CD4-positive, alpha-beta T cell treated with Interleukin-21 for 1 hour (primary cell): ENCODE measurements at places on chromosomes 2 and 18.

GRCh38 chr2:97868986-97869721, 126.6 kb downstream of the TMEM131 start:
- DNase-seq, result no peak

DNA sequence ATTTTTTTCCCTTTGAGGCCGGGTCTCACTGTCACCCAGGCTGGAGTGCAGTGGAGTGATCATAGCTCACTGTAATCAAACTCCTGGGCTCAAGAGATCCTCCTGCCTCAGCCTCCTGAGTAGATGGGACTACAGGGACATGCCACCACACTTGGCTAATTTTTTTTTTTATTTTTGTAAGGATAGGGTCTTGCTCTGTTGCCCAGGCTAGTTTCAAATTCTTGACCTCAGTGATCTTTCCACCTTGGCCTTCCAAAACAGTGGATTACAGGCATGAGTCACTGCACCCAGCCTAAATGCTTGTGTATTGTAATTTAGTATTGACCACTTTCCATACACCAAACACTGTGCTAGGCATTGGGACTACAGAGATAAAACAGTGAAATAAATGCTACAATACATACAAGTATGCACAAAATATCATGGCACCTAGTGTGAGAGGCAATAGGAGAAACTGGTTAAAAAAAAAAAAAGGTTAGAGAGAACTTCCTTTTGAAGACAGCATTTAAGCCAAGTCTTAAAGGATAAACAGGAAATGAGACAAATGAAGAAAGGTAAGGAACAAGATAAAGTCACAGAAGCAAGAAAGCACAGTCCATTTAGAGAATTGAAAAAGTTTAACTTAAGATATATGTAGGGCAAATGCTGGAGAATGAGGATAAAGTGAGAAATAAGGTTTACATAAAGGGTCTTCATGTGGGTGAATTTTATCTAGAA, 113.4 kb downstream of the GORASP2 start:
- DNase-seq, result no peak

- no peak for DNase-seq
Observed at GRCh38 chr2:194087089-194087958, 1569.7 kb upstream of the SLC39A10 start.

DNA sequence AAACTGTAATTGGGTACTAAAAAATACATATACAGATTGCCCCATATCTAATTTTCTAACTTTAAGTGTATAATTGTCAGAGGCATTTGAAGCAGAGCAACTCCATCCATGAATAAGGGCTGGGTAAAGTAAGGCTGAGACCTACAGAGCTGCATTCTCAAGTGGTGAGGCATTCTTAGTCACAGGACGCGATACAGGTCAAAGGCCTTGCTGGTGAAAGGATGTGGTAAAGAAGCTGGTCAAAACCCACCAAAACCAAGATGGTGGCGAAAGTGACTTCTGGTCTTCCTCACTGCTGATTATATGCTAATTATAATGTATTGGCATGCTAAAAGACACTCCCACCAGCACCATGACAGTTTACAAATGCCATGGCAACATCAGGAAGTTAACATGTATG, 50.0 kb downstream of the SLC8A1 start:
- no peak for DNase-seq

GRCh38 chr2:238820916-238821315, 27.0 kb upstream of the TWIST2 start:
- DNase-seq, result no peak

DNA sequence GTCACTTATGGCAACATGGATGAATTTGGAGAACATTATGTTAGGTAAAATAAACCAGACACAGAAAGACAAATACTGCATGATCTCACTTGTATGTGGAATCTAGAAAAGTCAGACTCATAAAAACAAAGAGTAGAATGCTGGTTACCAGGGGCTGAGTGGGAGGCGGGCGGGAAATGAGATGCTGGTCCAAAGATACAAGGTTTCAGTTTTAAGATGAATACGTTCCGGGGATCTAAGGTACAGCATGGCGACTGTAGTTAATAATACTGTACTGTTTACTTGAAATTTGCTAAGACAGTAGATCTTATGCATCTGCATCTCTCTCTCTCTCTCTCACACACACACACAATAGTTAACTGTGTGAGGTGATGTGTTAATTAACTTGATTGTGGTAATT, 14.2 kb downstream of the FAM110C start:
- no peak for DNase-seq

- DNase-seq, result no peak
Observed at GRCh38 chr18:70228536-70228935, 23.0 kb upstream of the RTTN start.

DNA sequence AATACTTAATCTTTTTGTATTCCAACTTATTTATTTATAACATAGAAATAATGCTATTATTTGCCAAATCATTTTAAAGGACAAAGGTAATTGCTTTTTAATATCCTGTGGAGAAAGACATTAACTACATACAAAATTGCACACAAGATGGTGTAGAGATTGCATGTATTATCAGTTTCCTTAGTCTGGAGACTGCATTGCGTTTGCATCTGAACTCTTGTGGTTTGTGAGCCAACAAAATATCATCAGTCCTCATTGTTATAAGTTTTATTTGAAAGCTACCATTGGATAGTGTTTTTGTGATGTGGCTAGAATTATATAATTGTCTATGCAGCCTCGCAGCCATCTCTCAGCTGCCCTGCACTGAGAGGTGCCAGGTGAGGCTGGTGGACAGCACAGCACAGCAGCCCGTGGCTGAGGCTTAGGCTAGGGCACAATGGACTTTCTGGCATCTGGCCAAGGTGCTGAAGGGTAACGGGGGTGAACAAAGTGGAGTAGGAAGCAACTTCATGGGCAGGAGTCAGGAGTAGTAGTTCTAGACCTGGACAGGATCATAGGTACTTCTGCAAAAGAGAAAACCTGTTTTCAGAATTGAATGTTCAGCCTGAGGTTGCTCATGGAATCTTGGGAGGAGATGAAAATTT, 15.1 kb downstream of the RASGRP3 start:
- no peak for DNase-seq

DNA sequence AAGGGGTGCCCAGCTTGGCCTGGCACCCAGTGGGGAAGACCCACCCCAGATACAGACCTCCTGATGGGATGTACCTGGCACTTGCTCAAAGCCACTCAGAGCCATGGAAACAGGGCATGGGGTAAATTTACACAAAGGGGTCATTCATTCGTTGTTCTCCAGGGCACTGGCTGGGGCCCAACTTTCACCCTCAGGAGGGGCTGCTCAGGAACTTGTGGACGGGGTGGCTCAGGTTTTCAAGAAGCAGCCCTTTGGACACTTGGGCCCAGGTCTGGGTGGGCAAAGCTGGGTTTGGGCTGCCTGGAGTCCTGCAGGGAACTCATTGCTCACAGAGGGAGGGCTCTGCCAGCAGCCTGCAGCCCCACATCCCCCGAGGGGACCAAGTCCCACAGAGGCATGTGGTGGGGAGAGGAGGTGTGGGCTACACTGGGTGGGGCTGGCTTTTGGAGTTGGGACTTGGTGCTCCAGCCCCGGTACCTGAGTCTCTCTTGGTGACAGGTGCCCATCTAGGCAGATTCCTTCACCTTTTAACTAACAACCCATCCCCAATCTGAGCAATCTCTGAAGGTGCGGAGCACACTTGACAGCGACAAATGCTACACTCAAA, 172.3 kb downstream of the CELF4 start:
- DNase-seq, result no peak

- DNase-seq, result no peak
Observed at GRCh38 chr2:218983263-218983933, 1.6 kb downstream of the FEV start.

- no peak for DNase-seq
Observed at GRCh38 chr2:174663550-174663949, 65.9 kb upstream of the WIPF1 start.

GRCh38 chr2:57878171-57878865, 168.3 kb upstream of the VRK2 start:
- no peak for DNase-seq

DNA sequence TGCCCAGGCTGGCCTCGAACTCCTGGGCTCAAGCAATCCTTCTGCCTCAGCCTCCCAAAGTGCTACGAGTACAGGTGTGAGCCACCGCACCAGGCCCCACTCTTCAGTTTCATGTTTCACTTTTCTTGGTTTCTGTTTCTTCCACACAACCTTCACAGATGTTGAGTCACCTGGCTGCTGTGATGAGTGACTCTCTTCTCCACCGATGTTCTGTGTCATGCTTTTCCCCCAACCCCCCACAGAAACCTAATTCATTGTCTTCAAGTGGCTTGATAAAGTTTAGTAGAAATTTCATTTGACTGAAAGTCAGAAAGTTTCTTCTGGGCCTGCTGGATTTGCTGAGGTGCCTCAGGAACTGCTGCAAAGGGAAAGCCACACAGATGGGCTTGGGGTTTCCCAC, 78.5 kb downstream of the SPHKAP start:
- no peak for DNase-seq

DNA sequence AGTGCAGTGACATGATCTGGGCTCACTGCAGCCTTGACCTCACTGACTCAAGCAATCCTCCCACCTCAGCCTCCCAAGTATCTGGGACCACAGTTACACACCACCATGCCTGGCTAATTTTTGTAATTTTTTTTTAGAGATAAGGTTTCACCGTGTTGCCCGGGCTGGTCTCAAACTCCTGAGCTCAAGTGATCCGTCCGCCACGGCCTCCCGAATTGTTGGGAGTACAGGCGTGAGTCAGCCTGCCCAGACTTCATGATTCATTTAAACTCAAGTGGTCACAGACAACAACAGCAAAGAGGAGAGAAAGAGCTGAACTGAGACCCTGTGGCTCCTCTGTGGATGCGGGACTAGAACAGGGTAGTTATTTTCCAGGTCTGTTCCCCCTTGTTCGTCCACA, 83.0 kb downstream of the TSHZ1 start:
- no peak for DNase-seq

- no peak for DNase-seq
Observed at GRCh38 chr2:12068796-12069538, 322.5 kb downstream of the LPIN1 start.

GRCh38 chr18:60082790-60083189, 183.0 kb downstream of the PMAIP1 start:
- DNase-seq, result no peak

DNA sequence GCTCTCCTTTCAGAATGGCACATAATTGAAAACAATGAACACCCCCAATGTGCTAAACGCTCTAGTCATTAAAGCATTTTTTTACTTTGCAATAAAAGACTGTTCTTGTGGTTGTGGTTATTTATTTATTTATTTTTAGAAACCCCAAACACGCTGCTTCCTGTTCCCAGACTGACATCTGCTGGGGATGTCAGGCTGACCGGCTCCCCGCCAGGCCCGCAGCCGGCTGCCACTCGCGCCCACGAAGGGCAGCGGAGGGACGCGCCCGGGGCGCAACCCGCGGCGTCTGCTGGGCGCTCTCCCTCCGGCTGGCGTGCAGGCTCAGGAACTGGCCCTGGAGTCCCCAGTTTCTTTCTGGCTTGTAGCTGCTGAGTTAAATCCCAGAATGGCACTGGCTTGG, 83.1 kb upstream of the SP3 start:
- DNase-seq, result no peak

DNA sequence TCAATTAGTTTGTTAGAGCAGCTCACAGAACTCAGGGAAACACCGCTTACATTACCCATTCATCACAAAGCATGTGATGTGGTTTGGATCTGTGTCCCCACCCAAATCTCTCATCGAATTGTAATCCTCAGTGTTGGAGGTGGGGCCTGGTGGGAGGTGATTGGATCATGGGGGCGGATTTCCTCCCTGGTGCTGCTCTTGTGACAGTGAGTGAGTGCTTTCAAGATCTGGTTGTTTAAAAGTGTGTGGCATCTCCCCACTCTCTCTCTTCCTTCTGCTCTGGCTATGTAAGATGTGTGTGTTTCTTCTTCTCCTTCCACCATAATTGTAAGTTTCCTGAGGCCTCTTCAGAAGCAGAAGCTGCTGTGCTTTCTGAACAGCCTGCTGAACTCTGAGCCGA, 63.5 kb upstream of the AGPS start:
- DNase-seq, result no peak

GRCh38 chr2:230269715-230270114, 44.2 kb downstream of the SP140 start:
- no peak for DNase-seq

GRCh38 chr2:172470958-172471922, 43.9 kb downstream of the ITGA6 start:
- DNase-seq, result no peak

GRCh38 chr2:127479219-127479825, 47.0 kb downstream of the IWS1 start:
- peak; percentile 54 for DNase-seq

DNA sequence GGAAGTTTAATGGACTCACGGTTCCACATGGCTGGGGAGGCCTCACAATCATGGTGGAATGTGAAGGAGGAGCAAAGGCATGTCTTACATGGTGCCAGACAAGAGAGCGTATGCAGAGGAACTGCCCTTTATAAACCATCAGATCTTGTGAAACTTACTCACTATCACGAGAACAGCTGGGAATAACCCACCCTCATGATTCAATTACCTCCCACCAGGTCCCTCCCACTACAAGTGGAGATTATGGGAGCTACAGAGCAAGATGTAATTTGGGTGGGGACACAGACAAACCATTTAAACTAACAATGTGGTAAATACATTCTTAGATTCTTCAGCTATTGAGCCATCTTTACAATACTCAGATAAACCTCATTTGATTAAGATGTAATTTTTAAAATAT, 176.1 kb downstream of the SH3BP4 start:
- DNase-seq, result no peak

DNA sequence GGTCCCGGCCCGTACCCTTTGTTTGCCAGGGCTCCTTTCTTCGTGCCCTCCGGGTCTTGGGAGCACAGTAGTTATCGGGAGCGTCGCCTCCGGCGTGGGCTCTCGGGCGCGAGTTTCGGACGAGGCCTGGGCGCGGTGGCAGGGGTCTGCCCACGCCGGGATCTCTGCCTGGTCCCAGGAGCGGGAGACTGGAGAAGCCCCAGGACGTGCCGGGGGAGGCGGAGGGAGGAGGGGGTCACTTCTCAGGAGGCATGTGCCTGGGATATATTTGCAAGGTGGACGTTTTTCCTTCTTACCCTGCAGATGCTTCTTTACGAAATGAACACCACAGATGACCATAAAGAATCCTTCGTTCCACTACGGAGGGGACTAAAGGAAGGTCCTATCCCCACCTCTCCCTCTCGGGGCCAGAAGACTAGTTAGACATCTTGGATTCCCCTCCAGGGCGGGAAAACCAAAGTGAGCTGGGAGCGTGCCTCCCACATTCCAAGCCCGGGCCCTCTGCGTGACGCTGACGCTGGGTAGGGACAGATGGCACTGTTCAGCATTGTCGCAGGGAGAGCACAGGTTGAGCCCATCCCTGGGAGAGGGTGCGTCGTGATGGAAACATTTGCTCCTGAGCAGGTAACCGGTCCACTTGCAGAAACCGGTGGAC, 483 bp upstream of the FHL2 start:
- DNase-seq, result no peak
